Activated naive CD4-positive, alpha-beta T cell treated with anti-CD3 and anti-CD28 coated beads, Interleukin-2, amount 50 U/mL, for 16 hours (primary cell): ENCODE measurements at places on chromosomes 5 and 9.

DNA sequence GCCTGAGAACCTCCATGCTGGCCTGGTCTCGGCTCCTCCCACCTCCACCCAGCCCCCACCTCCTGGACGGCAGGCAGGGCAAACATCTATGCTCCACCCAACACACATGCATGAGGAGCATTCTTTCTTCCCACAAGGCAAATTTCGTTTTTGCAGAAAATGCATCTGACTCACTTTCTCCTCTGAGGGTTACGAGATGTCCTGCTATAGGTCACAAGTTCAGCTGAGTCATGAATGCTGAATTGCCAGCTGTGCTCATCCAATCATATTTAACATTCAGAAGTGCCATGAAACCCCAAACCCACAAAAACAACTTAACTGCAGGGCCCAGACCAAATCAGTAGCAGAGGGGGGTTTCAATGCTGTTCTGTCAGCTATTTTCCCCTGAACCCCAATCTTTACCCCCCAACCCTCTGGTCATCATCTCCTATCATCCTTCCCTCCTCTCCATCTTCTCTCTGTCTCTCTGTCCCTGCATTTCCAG lies 39.0 kb upstream of the OSMR start:
- DNase-seq: no peak

GRCh38 chr5:123474228-123474627 lies 37.7 kb upstream of the CSNK1G3 start:
- no peak for DNase-seq

- DNase-seq: no peak
Observed at GRCh38 chr9:739362-739761, 102.1 kb upstream of the DMRT1 start.

- no peak for DNase-seq
Observed at GRCh38 chr5:181166812-181167733, 19.7 kb downstream of the OR2V2 start.

GRCh38 chr5:52920929-52921328 lies 68.2 kb upstream of the ITGA2 start:
- DNase-seq: no peak

- no peak for DNase-seq
Observed at GRCh38 chr5:2166306-2166978, 283.7 kb upstream of the IRX4 start.

DNA sequence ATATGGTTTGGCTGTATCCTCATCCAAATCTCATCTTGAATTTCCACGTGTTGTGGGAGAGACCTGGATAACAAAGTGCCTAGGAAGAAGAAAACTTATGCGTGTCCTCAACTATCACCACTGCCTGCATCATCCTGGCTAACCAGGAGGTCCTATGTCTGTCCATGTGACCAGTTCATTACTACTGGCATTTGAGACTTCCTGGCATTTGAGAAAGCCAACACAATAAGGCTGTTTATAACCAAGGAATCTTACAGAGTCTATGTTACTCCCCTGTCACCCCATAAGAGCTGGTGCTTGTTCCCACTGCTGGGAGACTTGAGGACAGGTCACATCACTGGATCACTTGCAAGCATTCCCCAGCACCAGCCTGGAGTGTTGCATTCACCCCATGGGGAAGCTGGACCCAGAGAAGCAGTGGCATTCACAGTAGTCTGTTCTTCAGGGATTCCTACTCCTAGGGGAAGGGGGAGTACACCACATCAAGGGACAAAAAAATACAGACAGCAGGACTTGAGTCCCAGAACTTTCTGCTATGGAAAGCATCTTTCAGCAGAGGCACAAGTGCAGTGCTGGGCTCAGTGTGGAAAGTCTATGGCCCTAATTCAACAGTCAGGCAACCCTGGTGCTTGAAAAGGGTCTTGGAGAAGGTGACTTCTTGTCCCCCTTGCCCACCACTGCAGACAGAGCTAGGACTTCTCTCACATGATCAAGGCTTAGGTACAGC lies 717.1 kb downstream of the SEMA5A start:
- no peak for DNase-seq

DNA sequence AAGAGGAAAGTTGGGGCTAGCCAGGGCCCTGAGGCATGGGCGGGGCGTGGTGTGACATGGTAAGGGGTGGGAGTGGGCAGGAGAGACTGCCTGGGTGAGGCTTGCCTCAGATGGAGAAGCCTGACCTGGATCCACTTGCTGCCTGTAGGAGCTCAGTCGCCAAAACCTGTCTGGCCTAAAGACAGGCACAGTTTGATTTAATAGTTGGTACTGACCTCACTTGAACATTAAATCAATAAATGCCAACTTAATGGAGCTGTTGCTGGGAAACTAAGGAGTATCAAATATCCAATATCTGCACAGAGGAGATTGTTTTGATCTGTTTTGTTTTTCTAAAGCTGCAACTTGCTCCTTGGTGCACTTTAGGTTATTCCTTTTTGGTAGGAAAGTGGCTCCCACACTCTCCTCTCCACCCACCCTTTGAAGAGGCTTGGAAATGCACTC lies 86.4 kb downstream of the RCL1 start:
- no peak for DNase-seq

- no peak for DNase-seq
Observed at GRCh38 chr5:108858959-108859358, 111.3 kb downstream of the FER start.

DNA sequence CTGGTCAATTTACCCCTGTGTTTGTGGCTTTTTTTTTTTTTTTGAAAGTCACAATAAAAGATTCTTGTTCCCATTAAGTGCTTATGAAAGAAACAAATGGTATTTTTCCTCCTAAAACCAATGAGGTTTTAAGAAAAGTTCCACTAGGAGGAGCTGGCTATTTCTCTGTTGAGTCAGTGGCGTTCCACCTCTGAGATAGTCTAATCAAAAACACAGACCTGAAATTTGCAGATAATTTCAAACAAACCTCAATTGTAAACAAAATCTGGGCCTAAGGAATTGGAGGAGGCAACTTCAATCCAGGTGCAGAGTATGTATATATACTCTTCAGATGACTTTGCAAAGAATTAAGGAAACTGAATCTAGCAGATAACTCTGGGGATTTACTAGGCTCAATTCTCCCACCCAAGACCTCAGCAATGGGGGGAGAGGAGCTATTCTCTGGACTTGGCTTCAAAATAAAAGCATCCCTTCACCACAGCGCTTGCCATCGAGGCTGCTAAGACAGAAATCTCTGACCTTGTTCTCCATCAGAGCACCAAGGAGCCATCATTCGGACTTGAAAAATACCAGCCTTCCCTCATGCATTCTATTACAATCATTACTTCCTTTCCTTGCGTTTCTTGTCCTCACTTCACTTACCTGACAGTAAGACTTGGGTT lies 52.4 kb downstream of the FANCC start:
- no peak for DNase-seq

DNA sequence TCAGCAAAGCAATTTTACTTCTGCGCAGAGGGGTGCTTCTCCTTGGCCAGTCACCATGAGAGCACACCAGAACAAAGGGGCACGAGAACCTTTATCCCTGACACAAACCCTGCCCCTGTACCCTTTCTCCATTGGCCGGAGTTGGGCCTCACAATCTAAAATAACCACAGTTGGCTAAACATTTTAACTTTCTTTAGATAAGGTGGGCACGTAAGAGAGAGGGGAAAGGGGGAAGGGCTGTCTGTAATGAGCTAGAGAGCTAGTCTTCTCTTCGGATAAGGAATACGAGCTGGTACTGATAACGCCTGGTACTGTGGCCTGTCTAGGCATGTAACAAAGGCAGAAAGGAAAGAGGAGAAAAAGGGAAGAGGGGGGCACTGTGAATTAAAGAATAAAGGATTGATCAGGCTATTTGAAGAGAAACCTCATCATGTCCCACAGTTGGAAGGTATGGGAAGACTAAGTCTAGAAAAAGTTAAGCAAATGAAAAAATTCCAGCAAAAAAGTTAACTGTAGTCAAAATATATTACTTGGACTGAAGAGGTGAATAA lies 1.8 kb upstream of the IARS1 start:
- no peak for DNase-seq
